ENCODE measurements at places on chromosomes 12 and 14.

- peak; percentile 85 for DNase-seq
Observed at GRCh38 chr12:32671930-32672780, 6.9 kb upstream of the DNM1L start.

- DNase-seq: no peak
Observed at GRCh38 chr12:78403681-78404080, 460.9 kb upstream of the SYT1 start.

DNA sequence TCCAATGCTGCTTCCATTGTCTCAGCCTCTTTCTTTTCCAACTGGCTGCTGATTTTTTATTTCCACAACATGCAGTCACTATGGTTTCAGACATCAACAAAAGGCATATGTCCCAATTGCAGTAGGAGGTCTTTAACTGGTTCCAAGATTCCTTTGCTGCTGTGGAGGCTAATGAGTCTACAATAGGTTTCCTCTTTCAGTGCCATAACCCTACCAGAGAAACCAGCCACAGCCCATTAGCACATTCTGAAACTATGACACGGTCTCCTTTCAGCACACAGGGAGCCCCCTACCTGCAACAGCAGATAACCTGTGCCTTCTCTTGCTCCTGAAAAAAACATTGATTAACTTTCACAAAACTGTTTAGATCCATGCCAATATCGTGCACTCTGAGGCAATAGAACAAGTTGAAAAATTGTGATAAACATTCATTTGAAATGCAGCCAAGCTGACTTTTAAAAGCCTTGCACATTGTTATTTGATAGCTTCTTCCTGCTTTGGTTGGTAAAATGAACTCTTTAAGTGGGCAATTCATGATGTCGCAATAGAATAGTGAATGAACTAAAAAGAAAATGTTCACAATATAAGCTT, 32.4 kb downstream of the PLEKHG7 start:
- DNase-seq: no peak

GRCh38 chr14:34665785-34666435, 36.0 kb upstream of the SNX6 start:
- DNase-seq: no peak

DNA sequence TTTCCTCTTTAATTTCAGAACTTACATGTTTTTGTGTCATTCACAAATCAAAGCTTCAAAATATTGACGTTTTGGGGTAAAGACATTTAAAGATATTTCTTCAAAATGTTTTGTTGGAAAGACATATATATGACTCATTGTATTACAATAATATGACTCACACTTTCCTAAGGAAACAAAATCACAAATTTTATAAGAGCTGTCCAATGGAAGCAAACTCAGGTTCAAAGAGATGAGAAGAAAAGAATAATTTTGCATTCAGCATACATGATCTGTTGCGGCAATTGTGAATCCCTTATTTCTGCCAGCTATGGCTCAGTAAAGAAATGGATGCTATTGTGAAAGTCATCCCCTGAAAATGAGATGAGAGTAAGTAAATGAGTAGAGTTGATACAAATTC, 82.7 kb downstream of the GRIP1 start:
- DNase-seq: no peak

- DNase-seq: peak; percentile 77
Observed at GRCh38 chr12:11718768-11719253, 69.3 kb downstream of the ETV6 start.

GRCh38 chr14:73057944-73058223, 450 bp upstream of the RBM25 start:
- DNase-seq: no peak

GRCh38 chr12:54028314-54029201, at the start of gene HOXC6:
TSS of gene HOXC6 (plus strand) at chr12:54028440. CDS start at chr12:54028522, 82 bp downstream.
- peak; percentile 90 for DNase-seq

- DNase-seq: no peak
Observed at GRCh38 chr12:74896186-74896585, 313.5 kb downstream of the KCNC2 start.

DNA sequence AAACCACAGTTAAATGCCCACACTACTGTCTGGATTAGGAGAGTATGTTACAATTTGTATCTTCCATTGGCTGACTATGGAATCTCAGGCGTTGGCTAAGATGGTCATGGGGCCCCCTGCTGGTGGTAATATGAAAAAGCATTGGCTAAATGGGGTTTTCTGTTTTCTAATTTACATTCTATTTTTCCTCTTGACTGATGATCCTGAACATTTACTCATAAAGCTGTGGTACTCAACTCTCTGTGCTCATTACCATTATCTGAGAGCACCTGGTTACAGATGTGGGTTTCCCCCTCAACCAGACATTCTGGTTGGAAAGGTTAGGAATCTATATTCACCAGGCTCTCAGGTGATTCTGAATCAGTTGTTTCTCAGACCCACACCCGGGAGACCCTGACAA, 64.8 kb downstream of the WSCD2 start:
- peak; percentile 69 for DNase-seq

DNA sequence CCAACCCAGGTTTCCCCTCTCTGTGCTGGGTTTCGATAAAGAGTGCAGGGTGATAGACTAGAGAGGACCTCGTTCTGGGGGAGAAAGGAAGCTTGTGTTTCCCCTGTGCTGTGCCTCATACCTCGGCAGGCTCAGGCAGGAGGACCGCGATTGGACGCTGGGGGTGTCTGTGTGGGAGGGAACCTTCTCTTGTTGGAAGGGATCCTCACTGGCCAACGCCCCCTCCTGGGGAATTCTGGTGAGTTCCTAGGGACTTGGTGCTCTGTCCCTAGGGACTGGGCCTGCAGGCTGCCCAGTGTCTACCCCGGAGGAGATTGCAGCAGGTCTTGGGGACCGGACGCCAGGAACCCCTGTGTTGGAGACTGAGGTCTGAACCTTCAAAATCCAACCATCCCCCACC, 157.4 kb upstream of the PRMT8 start:
- DNase-seq: peak; percentile 42

GRCh38 chr12:98185606-98186005, 329.8 kb upstream of the TMPO start:
- no peak for DNase-seq

DNA sequence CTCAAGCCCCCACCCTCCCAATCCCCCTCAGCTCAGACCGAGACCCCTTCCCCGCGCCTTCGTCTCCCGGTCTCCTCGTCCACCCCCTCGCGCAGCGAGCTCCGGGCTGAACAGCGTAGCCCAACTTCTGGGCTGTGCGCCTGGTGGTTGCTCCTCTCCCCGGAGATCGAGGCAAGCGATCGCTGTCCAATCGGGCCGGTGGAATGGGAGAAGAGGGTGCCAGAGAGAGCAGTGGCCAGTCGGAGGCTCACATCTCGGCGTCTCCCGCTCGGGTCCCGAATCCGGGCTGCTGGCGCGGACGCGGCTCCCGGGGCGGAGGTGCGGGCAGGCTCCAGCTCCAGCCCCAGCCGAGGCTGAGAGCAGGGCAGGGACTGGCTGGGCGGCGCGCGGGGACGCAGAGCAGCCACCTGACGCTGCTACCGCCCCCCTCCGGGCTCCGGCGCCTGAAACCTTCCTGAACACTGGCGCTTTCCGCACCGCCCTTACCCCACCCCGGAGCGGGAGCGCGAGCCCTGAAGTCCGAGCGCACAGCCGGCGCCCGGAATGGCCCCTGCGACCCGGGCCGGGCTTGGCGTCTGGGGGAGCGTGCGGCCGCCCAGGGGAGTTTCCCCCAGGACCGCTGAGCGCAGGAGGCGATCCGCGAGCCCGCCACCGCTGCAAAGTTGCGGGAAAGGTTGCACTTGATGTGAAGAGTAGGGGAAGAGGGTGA, 508 bp upstream of the KCNH5 start:
- DNase-seq: peak; percentile 84

- DNase-seq: no peak
Observed at GRCh38 chr14:38524636-38525509, 269.0 kb upstream of the CLEC14A start.

DNA sequence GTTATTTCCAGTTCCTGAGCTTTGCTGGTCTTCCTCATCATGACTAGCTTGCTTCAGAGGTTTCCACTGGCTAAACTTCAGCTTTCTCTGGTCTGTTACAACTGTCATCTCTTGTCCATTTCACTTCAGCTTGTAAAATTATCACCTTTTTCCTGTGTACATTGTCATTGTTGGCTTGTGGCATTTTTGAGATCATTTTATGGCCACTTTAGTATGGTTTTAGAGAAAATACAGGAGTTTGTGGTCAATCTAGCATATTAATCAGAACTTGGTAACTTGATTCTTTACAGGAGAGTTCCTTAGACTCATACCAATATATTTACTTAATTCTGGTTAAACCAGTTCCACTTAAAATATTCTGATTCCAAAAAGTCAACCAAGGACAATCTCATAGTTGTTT, 235.9 kb upstream of the KITLG start:
- no peak for DNase-seq

DNA sequence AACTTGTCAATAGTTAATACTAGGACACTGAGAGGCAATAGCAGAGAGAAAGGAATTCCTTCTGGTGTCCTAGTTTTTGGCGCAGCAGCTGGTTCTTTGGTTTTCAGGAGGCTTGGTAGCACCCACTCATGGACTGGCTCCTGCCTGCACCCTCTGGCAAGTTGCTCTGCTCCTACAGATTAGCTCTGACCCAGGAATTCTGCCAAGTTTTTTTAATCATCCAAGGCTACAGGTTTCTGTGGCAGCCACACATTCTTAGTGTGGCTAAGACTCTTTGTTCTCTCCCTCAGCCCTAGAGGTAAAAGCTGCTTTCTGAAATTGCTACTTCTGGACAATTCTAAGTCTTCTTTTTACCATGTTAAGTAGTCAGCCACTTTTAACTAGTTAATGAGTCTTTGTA, 72.0 kb upstream of the FKBP4 start:
- no peak for DNase-seq

DNA sequence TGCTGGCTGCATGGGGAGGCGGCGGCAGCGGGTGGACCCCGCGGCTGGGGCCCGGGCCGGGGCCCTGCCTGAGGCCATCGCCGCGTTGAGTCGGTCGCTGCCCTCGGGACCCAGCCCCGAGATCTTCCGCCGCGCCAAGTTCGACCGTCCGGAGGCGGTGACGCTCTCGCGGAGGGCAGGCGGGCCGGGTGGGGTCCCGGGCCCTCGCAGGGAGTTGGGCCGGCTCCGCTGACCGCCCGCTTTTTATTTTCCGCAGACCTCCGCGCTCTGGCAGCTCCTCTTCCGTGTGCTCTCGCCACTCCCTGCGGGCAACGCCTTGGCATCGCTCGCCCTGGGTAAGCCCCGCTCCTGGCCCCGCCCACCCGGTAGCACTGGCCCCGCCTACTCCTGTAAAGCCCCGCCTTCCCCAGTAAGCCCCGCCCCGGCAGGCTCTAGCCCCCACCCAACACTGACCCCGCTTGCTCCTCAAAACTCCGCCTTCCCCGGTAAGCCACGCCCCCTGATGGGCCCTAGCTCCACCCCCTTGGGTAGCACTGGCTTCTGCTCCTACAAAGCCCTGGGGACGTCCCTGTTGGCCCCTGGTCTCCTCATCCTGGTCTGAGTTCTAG, 424 bp downstream of the TEDC1 start:
- peak; percentile 95 for DNase-seq

DNA sequence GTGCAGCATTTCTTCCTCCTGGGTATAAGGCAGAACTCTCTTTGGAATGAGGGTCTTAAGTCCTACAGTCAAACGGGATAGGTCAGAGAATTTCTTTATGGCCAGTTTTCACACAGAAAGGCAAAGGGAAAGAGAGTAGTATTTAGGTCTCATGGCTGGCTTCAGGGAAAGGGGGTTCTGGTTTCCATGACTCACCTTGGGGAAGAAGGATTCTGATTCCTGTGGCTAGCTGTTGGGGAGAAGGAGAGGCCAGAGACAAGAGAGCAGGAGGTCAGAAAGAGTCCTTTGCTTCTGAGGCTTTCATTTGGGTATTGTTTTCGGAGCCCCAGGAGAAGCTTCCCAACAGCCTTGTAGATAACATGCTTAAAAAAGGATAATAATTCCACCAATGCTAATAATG, 332.5 kb downstream of the NPAS3 start:
- no peak for DNase-seq
